ENCODE measurements at places on chromosomes 3 and 15.

- no peak for DNase-seq
These were observed 152.8 kb upstream of the TLE3 start for GRCh38 chr15:70250208-70251201.

DNA sequence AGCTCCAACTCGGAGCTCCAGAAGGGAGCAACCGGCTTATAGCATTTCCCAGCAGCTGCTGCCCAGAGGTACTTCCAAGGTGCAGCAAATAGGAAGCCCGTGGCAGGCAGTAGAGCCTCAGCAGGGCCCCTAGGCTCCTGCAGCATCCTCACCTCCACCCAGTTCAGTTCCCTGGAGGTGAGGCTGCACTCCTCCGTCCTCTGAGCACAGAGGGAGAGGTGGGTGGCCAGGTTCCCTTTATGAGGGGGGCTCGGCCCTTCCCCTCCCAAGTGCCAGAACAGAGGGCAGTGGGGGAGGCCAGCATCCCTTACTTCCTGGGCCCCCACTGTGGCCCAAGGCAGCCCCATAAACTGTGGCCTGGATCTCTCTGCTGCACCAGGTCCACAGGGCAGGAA is 150.2 kb downstream of the ATP10A start:
- no peak for DNase-seq

- no peak for DNase-seq
These were observed 72.1 kb downstream of the TMEM212 start for GRCh38 chr3:171915275-171915674.

- DNase-seq, result no peak
These were observed 651.2 kb upstream of the KCNMB2 start for GRCh38 chr3:177885063-177885462.

DNA sequence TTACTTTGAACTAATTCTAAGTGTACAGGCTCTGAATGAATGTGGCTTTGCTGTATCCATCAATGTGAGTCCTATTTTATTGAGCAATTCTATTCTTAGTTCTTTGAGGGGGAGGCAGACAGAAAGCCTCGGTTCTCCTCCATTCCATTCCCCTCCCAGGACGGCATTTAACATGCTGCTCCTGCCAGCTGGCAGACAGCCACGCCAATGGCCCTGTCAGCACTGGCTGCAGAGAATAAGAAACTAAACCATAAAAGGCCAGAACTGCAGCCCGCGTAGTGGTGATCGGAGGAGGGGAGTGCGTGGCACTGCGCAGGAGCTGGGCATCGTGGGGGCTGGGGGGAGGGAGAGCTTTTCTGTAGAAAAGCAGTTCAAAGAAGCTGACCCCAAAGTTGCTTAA is 76.0 kb upstream of the HACD2 start:
- DNase-seq, result peak; percentile 66

GRCh38 chr15:70853973-70854665 is at the start of gene LARP6:
Gene LARP6 (minus strand): TSS chr15:70854157. CDS start chr15:70854088, 69 bp downstream.
- no peak for DNase-seq

- no peak for DNase-seq
These were observed 33.3 kb downstream of the MAP1A start for GRCh38 chr15:43550527-43551363.

- DNase-seq, result peak; percentile 15
These were observed 5.5 kb upstream of the CFAP100 start for GRCh38 chr3:126389112-126389793.

DNA sequence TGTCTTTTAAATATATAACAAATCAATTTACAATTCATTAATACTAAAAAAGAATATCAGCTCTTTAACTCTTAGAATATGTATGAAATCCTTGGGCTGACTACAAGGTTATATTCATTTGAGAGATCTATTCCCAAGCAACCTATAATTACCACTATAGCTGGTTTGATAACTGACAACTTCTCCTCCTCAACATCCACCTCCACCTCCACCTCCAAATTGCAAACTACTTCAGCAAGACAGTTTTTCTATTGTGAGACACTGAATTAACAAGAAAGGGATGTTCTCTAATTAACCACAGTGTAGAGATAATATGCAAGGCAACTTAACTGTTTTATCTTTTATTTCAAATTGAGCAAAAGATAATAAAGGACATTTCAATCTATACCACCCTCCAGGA is 284.8 kb upstream of the ARL6 start:
- no peak for DNase-seq

GRCh38 chr3:51777985-51778384 is 1.1 kb downstream of the IQCF6 start:
- no peak for DNase-seq

DNA sequence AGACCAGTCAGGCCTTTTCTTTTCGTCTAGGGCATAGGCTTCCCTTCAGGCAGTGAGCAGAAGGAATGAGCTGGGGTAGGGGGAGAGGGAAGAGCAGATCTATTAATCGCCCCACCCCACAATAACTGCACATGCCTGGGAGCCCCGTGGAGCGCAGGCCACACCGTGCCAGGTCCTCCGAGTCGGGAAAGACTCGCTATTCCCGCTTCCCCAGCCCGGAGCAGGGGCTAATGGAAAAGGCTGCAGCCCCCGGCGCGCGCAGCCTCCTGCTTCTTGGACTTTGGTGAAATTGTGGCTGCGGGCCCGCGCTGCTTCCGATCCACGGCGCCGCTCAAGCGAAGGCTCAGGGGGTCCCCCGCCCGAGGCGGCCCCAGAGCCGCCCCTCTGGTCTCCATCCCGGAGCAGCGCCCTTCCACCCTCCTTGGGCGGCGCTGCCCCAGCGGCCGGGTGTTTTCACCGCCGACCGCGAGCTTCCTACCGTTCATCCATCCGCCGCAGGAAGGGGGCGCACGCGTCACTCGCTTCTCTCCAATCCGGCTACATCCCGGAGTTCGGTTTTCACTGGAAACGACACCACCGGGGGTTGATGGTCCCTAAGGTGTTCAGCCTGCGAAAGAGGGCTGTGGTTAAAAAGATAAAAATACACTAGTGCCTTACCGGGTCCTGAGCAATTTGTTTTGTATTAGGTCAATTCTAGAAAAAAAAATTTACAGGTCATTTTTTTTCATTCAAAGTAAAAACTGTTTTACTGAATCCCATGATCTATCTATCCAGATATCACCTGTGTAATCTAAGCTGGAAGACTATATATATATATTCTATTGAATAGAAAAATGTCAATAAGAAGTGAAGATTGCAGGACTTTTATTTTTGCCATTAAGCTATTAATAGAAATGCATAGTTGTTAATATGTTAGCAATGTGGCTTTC is 4.4 kb upstream of the SYNM start:
- DNase-seq, result peak; percentile 48

DNA sequence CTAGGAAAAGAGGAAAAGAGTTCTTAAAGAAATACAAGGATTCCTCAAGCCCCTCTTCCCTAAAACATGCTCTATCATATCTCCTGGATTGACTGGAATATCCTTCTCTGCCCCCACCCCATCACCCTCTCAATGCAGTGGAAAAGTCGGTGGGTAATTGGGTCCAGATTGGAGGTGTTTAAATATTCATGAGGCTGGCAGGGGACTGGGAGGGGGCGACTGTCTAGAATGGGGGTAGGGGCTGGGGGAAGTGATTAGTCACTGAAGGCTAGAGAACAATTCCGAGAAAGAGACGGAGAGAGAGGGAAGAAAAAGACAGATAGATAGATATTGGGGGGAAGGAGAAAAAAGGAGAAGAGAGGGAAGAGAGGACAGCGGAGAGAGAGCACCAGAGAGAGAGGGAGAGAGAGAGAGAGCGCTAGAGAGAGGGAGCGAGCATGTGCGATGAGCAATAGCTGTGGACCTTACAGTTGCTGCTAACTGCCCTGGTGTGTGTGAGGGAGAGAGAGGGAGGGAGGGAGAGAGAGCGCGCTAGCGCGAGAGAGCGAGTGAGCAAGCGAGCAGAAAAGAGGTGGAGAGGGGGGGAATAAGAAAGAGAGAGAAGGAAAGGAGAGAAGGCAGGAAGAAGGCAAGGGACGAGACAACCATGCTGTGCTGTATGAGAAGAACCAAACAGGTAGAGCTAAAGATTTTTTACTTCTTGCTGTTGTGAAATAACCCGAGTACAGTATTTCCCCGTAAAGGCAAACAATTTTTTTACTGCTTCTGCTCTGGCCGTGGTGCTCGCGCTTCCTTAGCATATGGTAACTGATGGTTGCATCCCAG is at the start of gene GAP43:
TSS of gene GAP43 (plus strand) at position 467 of the 825 bp plus-strand sequence. CDS start at position 647, 180 bp downstream.
- DNase-seq, result peak; percentile 22

- DNase-seq, result no peak
These were observed 19.0 kb downstream of the TM4SF4 start for GRCh38 chr3:149493315-149494021.

DNA sequence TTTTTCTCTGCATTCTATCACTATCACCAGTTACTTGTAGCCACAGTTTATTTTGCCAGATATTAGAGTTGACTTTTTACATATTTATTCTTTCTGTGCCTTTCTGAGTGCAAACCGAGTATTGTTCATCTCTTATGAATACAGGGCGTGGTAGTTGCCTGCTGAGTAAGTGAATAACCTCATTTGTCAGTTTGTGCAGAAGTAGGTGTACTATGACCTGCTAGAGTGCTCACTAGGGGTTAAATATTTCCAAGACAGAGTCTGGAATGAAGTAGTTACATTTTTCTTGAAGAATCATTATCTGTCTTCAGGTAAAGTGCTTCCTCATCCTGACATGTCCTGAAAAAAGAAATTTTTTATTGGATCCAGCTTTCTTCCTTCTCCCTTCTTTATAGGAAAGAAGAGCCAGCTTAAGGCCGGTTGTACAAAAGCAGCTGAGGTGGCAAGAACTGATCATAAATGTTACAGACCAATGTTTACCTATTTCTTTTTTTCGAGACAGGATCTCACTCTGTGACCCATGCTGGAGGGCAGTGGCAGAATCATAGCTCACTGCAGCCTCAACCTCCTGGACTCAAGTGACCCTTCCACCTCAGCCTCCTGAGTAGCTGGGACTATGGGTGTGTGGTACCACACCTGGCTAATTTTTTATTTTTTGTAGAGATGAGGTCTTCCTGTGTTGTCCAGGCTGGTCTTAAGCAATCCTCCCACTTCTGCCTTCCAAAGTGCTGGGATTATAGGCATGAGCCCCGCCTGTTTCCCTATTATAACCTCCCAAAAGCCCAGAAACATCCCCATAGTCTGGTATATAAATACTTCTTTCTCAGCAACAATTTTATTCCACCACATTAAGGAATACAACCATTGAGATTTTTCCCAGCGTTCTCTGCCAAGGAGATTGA is 182.5 kb downstream of the TPRG1 start:
- DNase-seq, result no peak

- DNase-seq, result no peak
These were observed 388.0 kb downstream of the ZBTB20 start for GRCh38 chr3:114758831-114759699.

DNA sequence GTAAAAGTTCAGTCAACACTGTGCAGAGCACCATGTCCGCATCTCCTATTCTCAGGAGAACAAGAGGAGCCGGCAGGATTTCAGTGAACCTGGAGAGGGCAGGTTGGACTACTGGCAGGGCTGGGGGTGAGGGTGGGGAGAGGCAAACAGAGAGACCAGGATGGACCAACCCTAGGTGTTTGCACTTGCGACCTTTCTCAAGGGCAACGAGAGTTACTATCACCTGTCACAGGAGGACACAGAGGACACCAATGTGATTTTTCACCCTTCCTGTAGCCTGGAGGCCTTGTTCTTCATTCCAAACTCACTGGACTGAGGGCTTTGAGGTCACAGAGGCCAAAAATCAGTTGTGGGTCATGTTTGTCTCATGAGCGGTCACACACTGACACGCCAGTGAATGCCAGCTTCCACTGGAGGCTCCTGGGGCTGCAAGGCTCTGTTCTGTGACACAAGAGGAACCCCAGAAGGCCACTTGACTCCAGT is 89.5 kb downstream of the CPN2 start:
- no peak for DNase-seq

DNA sequence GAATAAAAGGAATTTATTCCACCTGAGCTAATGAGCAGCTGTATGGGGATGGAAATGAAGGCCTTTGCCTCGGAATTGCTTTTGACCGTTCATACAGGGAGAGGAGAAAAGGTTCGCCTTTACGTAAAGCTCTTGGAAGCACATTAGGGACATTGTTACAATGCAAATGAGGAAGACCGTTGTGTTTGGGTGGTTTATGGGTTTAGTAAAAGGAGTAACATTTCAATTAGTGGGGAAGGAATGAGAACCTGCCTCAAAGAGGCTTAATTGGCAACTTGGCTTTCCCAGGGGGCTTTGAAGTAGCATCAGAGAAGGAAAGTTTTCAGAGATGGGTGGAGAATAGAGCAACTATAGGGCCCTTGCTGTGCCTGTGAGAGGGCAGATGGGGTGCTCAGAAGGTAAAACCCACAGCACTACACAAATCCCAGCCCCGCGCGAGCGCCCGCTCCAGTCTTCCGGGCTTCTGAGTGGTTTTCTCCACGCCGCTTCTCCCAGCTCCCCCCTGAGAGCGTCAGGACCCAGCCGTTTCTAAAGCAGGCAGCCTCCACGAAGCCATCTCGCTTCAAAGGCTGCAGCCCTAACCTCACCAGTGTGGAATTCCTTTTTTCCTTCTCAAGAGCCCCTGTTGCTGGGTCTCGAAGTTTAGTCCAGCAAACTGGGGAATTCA is 192.0 kb upstream of the HES1 start:
- DNase-seq, result no peak

GRCh38 chr15:83943849-83944404 is 290.0 kb downstream of the ADAMTSL3 start:
- no peak for DNase-seq

GRCh38 chr3:173396191-173397041 is 1.1 kb upstream of the NLGN1 start:
- no peak for DNase-seq

DNA sequence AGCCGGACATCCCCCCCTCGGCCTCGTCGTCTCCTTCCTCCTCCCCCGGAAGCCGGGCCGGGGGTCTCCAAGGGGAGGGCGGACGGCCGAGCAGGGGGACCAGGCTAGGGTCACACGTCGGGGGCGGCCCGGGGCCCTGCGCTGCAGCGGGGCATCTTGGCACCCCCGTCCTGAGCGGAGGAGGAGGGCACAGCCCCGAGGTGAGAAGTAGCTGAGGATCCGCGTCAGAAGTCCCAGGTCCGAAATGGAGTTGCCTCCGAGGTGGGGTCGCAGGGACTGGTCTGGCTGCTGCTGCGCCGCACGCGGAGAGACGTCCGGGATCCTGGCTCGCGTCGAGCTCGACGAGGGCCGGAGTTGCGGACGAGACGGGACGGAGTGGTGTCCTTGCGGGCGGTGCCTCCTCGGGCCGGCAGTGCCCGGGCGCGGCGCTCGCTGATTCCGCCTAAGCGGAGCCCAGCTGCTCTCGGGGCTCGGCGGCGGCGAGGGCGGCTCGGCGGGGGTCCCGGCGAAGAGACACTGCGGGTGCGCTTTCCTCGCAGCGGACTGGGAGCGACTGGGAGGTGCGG is at the start of gene ADCY5:
TSS of gene ADCY5 (minus strand) at position 555 of the 566 bp plus-strand sequence. CDS start at position 10, 545 bp downstream.
- DNase-seq, result no peak

DNA sequence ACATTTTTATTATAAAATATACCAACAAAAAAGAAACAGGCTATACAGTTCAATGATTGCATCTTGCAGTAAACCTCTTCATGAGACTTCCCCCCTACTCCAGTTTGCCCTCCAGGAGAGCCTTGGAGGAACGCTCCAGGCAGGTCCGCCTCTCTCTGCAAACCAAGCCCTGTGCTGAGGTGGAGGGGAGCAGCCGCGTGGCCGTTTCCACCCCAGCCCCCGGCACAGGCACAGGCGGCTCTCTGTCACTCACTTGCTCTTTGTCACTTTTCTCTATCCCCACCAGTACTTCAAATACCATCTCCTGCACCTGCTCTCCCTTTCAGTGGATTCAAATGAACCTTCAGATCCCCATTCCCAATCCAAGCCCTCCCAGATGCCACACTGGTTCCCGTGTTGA is 479.9 kb downstream of the OCA2 start:
- DNase-seq, result no peak
